ENCODE measurements at places on chromosomes 12 and 14.
A peak's percentile ranks its signal among the peaks of the same experiment; 100 is the strongest.

GRCh38 chr14:74697543-74697942 lies 15.3 kb downstream of the AREL1 start:
- DNase-seq = no peak

GRCh38 chr14:42299692-42300091 lies 693.0 kb downstream of the LRFN5 start:
- no peak for DNase-seq

DNA sequence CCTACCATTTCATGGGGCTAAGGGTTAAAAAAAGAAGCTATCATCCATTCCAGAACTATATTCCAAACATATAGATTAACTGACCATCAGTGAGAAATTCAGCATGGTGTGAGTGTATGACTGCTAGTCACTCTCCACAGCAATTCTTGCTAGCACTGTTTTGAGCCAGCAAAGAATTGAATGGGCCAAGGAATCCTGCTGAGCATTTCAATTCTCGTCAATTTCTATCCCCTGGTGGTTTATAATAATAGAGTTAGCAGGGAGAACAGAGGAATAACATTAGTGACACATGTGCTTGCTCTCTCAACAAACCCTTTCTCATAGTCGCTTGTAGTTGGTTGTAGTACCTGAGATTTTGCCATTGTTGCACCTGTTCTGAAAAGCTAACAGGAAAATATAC lies 7.2 kb downstream of the MBIP start:
- peak; percentile 86 for DNase-seq

DNA sequence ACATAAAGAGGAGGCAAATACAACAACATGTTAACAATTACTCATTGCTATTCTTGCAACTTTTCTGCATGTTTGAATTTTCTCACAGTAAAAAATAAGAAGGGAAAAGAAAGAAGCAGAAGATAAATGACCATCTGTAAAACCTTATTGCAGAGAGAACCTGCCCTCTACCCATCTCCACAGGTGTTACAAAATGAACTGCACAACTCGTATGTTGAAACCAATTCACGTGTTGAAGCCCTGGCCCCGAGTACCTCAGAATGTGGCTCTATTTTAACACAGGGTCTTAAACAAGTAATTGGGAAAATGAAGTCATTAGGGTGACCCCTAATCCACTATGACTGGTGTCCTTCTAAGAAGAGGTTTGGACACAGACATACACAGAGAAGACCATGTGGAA lies 39.5 kb downstream of the FOXN3 start:
- no peak for DNase-seq

DNA sequence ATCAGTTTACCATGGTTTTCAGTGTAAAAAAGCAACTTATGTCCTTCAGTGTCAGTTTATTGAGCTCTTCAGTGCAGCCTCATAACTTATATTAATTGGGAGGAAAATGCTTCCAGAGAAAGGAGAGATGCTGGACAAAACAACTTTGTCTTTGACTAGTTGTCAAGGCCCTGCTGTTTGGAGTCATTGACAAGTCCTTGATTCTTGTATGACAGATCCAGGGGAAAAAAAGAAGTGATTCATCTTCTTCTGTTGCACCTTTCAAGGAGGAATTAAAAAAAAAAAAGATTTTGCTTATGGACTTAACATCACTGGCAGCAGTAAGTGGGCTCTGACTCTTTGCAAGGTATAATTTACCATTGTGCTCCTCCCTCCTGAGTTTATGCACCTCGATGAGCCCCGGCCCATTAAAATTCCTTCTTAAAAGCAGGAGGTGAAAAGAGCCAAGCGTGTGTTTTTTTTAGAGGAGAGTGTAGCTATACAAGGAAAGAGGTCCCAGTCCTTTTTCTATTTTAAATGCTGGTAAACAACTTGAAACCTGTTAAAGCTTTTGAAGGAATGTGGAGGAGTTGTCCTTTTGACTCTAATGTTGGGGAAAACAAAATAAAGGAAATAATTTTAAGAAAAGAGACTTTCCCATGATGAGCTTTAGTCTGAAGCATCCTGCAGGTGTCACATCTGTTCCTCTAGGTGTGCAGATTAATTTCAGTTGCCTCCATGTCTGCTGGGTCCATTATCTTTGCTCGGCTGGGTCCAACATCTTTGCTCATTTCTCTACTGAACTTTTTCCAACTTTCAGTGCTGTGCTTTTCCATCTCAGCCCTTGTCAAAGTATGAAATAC lies 431.6 kb downstream of the RAD51B start:
- DNase-seq = no peak

- peak; percentile 67 for DNase-seq
Observed at GRCh38 chr14:61076556-61076955, 95.5 kb downstream of the SLC38A6 start.

GRCh38 chr12:116002890-116003536 lies 274.5 kb downstream of the MED13L start:
- DNase-seq = no peak

DNA sequence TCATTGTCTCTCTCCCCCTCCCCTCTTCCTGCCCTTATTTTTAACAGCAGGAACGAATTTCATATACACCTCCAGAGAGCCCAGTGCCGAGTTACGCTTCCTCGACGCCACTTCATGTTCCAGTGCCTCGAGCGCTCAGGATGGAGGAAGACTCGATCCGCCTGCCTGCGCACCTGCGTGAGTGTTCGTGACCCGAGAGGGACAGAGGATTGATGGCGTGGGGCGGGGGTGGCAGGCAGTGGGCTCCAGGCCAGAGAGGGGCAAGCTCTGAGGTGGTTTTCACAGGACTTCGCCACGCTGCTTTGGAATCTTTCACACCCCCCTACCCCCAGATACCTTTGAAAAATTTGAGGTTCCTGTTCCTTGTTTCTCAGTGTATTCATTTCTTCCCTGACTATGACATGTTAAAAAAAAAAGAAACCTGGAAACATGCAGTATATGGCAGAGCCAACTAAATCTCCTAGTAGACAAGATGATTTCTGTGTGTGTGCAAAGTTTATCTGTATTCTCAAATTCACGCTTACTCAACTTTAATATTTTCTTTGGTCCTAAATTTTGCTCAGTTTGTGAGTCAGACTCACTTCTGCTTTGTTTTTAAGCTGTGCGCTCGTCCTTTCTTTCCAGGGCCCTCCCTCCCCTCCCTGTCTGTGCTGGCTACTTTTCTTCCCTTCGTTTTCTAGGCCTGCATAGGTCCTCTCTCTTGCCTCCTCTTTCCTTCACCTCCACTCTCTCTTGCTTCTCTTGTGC lies 103.1 kb downstream of the ETV6 start:
- DNase-seq = peak; percentile 22

- peak; percentile 40 for DNase-seq
Observed at GRCh38 chr12:32947206-32948067, 50.9 kb upstream of the PKP2 start.

GRCh38 chr12:123942238-123942653 lies 30.4 kb downstream of the CCDC92 start:
- no peak for DNase-seq

GRCh38 chr12:77893918-77894317 lies 63.2 kb downstream of the NAV3 start:
- DNase-seq = no peak

- no peak for DNase-seq
Observed at GRCh38 chr14:78633752-78634151, 463.6 kb downstream of the NRXN3 start.

DNA sequence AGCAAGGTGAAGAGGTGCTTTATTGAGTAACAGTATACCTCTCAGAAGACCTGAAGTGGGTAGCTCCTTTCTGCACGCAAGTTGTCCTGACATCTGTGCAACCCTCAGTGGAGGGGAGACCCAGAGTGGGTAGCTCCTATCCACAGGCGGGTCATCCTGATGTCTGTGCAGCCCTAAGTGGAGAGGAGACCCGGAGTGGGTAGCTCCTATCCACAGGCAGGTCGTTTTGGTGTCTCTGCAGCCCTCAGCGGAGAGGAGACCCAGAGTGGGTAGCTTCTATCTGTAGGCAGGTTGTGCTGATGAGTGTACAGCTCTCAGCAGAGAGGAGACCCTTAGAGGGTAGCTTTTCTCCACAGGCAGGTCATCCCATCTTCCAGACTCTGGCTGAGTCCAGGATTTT lies 45.1 kb upstream of the PRPF39 start:
- DNase-seq = no peak

- no peak for DNase-seq
Observed at GRCh38 chr12:116182359-116183063, 95.0 kb downstream of the MED13L start.

DNA sequence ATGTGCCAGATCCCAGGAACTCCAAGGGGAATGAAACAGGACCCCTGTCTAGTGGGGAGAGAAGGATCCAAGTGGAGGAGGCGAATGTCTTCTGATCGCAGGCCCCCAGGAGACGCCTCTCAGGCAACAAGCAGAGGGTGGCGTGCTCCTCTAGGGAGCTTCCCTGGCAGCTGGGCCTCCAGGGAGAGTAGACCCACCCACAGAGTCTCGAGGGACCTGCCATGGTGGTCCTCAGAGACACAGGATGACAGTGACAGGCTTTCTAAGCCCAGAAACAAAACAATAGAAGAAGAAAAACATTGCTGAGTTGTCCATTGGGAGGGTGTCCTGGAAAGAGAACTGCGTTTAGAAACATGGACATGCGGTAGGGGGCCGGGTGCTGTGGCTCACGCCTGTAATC lies 140.6 kb upstream of the MAP1LC3B2 start:
- DNase-seq = no peak

DNA sequence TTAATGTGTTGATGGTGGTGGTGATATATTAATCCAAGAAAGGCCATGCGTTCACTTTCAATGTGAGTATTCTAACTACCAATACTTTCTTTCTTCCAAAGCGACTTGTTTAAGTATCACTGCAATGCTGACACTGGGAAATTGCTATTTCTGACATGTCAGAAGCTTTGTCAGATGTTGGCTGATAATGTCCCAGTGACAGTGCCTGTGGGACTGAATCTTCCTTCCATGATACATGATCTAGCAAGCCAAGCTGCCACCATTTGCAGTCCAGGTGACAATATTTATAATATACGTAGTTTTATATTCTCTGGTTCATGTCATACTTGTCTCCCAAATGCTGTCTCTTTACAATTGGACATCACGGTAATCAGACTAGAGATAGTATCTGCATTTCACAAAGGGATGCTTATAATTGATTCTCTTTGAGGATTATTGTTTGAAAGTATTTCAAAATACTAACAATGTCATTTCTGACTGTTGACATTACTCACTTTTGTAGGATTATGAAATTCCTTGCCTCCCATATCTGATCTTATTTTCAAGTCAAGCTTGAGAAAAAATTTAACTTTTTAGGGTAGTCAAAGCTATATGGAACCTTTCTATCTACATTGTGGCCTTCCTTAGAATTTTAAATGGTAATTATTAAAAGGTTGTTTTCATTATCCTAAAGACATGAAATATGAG lies 57.3 kb downstream of the KNTC1 start:
- DNase-seq = no peak

- DNase-seq = no peak
Observed at GRCh38 chr14:80867091-80867490, 74.4 kb downstream of the CEP128 start.

GRCh38 chr12:108565146-108565545 lies 2.8 kb downstream of the ISCU start:
- no peak for DNase-seq

GRCh38 chr14:101150039-101150610 lies 246.6 kb upstream of the RTL1 start:
- DNase-seq = no peak

- DNase-seq = no peak
Observed at GRCh38 chr14:72630374-72630773, 263.5 kb downstream of the DPF3 start.

- DNase-seq = no peak
Observed at GRCh38 chr14:76742966-76743365, 18.3 kb upstream of the VASH1 start.

GRCh38 chr12:77116277-77116676 lies 50.9 kb upstream of the E2F7 start:
- no peak for DNase-seq

- DNase-seq = peak; percentile 72
Observed at GRCh38 chr14:99612071-99612737, 8.2 kb upstream of the CCDC85C start.

DNA sequence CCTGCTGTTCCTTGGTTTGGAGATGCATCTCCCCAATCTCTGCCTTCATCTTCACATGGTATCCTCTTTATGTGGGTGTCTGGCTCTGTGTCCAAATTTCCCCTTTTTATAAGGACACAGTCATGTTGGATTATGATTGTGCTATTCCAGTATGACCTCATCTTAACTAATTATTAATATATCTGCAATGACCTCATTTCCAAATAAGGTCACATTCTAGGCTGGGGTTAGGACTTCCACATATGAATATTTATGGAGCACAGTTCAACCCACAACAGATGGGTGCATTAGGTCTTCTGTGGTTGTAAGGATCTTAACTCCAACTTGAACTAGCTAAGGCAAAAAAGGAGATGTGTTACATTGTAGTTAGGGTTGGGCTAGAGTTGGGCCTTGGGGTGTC lies 69.4 kb downstream of the ADCK1 start:
- DNase-seq = no peak

DNA sequence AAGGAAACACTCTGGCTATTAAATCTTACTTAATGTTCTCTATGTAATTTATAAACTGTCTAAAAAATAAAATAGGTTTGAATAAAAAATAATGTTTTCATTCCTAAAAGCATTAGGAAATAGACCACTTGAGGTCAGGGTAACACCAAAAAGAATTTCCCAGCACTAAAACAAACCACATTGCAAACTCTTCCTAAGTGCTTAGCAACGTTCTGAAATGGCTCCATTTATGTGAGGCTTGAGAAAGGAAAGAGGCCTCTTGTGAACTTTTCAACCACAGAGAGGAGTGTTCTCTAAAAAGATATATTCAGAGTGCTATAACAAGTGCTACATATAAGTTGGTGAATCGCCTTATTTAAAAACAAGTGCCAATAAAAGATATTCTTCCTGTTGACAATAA lies 42.7 kb downstream of the ALX1 start:
- DNase-seq = no peak

DNA sequence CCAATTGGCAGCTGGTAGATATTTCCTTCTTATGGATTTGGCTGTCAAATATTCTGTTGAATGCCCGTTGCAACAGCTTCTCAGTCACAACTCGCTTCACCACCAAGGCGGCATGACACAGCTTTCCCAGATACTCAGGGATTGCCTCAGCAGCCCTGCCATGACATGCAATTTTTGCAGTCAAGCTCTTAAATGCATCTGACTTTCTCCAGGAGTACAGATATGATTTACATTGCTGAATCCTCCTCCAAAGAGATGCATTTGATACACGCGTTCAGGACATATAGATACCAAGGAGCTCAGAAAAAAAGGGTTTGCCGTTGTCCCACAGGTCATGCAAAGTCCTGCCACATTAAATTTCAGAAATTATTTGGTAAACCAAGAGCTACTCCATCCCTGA lies 6.5 kb downstream of the KRT5 start:
- DNase-seq = no peak
